ENCODE measurements at places on chromosomes 3 and 15.
A peak's percentile ranks its signal among the peaks of the same experiment; 100 is the strongest.

DNA sequence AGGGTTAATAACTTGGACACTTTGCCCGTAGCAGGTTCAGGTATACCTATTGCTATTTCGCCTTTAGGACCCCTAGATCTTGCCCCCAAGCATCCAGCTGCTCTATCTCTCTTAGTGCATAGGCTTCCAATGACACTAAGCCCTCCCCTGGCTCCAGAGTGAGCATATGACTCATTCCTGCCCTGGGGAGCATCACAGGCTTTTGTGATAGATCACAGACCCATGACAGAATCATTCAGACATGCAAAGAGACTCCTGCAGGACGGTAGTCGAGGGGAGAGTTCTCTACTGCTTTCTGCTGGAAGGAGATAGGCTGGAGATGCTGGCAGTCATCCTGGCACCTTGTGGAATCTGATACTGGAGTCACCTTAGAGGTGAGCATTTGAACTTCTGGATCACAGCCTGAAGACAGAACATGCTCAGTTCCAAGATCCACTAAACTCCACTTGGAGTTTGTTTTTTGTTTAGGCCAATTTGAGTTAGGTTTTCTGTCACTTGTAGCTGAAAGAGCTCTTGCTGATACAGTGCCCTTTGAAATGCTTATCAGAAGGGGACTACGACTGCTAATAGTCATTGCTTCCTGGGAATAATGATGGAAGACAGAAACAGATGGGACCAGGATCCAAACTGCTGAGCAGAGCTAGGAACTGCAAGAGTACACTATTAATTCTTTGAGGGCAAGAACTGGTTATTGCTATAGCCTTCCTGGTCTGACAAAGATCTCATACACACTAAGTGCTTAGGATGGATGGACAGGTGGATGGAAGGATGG, 11.0 kb downstream of the LYSMD2 start:
- no peak for DNase-seq

- DNase-seq: no peak
Measured at GRCh38 chr3:4528320-4528719, 35.2 kb downstream of the ITPR1 start.

DNA sequence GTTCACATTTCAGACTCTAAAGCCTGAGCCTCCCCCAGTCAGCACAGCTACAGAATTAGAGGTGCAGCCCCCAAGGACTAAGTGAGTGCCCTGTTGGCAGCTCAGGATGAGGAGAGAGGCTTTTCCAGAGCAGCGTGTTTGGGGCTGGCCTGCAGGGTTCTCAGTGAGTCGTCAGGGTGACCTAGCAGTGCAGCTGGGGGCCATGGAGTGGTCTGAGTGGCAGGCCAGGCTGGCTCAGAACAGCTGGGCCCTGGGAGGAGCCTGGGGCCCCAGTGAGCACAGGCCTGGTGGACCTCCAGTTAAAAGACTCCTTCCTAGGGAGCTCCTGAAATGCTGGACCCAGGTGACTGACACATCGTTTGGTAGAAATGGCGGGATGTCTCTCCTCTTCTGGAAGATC, 108.3 kb downstream of the SLC49A4 start:
- DNase-seq: no peak

GRCh38 chr3:193730511-193730910, 137.5 kb downstream of the OPA1 start:
- DNase-seq: no peak

DNA sequence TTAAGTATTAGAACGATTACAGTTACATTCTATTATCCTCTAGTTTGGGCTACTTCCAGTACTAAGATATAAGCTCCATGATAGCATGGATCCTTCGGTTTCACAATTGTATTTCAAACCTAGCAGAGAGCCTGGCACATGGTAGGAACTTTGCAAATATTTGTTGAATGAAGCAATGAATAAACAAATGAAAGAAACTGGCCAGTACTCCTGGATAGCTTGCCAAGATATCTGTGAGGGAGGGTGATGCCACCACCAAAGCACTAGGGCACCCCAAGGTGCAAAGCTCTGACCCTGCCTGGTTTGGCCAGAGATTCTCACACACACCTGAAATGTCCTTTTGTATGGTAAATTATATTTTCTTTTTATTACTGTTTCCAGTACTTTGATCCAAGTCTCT, 44.3 kb upstream of the PLAAT1 start:
- no peak for DNase-seq

DNA sequence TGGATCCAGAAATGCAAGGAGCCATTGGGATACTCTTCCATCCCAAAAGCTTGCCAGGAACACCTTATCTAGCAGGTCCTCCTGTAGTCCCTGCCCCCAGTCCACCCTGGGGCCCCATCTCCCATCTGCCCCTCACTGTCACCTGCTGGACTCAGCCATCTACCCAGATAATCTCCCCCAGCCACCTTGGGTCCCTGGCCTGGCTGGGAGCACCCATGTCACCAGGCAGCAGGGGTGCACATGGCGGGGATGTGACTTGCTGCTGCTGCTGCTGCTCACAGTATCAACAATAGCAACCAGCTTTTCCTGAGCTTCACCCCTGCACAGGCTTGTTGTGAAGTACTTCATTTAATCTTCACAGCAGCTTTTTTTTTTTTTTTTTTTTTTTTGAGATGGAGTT, 12.6 kb downstream of the PTH1R start:
- no peak for DNase-seq

DNA sequence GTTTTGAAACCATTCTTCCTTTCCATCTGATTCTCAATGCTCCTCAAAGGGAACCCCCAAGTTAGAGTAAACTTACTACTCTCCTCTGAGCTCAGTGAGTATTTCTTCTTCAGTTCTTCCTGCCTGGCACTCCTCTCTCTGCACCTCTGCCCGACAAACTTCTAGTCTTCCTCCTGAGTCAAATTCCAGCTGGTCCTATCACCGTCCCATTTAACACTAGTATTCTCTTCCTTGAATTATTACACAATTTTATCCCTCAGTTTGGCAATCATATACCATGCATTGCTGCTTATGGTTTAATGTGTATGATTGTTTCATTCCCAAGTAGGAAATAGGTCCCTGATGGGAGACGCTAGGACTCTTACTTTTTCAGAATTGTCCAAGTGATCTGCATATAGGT, 279.7 kb downstream of the MECOM start:
- DNase-seq: no peak

DNA sequence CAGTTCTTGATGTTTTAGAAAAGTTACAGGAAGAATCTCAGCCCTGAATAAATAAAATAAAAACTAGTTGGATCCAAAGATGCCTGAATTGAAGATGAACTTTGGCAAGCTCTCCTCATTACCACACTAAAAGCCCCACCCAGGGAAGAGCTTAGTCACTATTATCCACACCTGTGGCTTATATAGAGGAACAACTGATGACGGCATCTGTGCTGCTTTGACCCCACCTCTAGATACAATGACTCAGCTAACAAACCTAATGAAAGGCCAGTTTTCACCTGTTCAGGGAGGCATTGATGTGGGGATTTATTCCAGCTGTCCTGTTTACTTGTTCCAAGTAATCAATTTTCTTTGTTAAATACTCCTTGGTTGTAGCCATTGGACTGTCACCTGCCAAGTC, 604.7 kb upstream of the EPHA6 start:
- no peak for DNase-seq

DNA sequence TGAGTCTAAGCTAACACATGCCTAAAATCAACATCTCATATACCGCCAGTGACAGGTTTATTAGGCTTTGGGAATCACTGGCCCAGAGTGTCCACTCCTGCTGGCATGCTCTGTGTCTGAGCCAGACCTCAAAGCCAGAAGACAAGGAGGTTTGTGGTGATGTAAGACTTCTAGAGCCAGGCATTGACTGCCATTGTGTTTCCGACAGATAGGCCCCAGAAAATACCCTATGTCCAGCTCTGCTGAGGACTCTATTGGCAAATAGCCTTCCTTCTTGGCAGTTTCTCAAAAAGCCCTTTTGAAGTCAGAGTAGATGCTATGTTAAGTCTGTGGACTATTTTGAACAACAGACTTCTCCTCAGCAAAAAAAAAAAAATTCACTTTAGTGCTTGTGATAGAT, 181.9 kb upstream of the UBE2E1 start:
- DNase-seq: no peak

GRCh38 chr3:55426486-55426885, 60.6 kb downstream of the WNT5A start:
- DNase-seq: no peak

DNA sequence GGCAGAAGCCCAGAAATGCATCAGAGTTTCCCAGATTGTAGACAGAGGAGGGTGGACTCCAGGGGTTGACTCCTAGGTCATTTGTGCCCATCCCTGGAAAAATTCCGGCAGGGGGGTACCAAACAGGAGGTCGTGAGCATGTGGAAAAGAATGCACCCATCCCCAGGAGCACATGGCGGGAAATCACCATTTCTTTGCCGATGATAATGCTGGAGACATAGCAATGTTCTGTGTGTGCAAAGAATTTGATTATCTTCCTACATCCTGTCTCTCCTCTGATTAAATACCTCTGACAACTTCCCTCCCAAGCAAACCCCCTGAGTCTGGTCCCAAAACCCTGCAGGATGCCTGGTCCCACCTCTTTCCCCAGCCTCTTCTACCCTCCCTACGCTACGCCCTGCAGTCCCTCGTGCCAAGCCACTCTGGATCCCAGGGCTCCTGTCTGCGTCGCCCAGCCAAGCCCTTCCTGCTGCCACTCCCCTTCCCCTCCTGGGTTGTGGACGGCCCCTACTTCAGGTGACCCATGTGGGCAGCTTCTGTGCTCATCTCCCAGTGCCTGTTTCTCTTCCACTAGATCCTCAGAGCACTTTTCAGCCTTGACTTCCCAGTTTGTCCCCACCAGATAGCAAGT, 15.8 kb downstream of the WNT7A start:
- no peak for DNase-seq

DNA sequence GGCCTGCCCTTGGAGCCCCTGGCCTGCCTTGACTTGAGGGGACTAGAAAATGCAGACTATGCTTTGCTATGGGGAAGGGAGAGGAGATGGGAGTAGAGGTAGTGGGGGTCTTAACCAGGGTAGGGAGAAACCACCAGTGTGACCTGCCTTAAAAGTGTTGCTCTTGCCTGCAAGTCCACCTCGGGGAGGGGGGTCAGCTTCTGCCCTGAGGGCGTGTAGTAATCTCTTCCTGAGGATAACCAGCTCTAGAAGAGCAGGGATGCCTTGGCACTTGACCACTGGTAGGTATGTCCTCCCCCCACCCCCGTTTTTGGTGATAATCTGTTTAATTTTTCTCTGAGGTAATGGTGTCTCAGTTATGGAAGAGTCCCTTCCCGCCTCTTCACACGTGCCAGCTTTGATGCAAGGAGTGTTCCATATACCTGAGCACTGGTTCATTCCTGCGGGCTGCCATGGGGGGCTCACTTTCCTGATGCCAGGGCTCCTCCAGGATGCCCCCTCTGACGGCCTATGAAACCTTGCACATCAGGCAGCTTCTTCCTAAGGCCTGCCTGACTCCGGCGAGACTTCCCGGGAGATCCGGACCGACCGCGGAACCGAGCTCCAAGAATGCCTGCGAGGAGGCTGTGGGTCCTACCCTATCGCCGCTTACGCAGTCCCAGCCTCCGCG, 780 bp upstream of the P4HTM start:
- no peak for DNase-seq

- DNase-seq: peak; percentile 78
Measured at GRCh38 chr3:48465531-48466378, 19.2 kb downstream of the ATRIP start.

GRCh38 chr15:40439960-40440742, 602 bp upstream of the BAHD1 start:
- DNase-seq: no peak

GRCh38 chr3:55235416-55235815, 251.7 kb downstream of the WNT5A start:
- no peak for DNase-seq

DNA sequence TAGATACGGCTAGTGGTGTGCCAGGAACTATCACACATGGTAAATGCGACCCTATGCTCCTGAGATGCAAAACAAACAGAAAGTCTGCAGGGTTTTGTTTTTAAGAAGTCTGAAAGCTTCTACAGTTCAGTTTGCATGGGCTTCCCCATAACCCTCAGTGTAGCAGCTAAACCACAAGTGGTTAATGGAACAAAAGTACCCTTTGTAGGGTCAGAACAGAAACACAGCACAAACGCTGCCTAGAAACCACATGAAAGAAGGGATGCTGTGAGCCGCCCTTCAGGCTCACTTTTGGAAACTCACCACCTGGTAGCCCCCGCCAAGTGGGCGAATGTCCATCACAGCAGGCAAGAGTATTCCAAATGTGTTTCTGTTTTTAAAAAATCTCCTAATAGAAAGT, 46.2 kb downstream of the CTDSPL start:
- DNase-seq: no peak

DNA sequence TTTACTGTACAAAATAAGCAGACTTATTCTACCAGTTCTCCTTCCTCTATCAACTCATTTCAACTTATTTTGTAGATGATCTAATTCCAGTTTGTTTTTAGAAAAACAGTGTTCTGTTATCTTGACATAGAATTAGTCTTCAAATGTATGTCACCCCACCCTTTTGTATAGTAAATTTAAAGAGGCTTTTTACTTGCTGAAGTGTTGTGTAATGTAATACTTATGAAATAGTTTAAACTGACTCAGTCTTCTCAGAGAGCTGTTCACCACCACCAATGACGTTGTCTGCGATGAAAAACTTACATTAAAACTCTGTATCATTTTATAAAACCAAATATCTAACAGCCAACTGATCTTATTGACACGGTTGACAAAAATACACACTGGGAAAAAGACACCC, 82.9 kb downstream of the RAP2B start:
- no peak for DNase-seq

DNA sequence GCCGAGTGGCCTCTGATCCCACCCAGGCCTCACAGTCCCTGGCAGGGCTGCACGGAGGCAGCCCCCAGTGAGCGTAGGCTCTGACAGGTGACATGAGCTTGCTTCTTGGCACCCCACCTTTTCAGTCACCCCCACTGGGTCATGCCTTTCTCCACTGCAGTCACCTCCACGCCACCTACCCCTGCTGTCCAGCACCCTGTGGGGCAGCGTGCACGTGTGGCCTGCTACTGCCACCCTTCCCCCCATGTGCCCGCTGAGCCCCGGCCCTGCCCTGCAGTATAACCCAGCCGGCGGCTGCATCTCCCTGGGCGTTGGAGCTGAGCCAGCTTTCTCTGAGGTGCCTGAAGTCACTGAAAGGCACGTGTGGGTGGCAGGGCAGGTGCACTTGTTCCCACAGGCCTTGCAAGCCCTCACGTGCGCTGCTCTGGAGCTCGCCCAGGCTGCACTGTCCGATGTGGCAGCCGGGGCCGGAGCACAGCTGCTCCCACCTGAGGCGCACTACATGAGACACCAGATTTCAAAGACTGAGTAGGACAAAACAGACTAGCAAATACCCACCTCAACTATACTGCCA, 65.6 kb downstream of the NIPA2 start:
- no peak for DNase-seq

DNA sequence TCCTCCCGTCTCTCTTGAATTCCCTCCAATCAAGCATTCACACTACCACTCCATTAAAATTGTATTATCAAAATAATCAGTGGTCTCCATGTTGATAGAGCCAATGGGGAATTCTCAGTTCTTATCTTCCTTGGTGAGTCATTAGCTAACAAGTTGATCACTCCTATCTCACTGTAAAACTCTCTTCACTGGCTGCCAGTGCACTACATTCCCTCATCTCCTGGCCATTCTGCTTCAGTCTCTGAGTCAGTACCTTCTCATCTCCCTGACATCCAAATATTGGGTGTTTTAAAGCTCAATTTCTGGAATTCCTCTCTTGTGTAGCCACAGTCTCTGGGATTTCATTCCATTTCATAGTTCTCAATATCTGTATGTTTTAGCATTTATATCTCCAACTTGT, 175.2 kb downstream of the ALDH1A2 start:
- DNase-seq: no peak

- no peak for DNase-seq
Measured at GRCh38 chr3:144852999-144853398, 881.4 kb downstream of the DIPK2A start.

All from activated T-cell treated with anti-CD3 and anti-CD28 coated beads for 48 hours (primary cell).